Stimulated activated CD8-positive, alpha-beta memory T cell treated with anti-CD3 and anti-CD28 coated beads, Interleukin-7, amount 100 ng/mL, for 1 hour (primary cell): ENCODE measurements at places on chromosomes 3 and 15.

DNA sequence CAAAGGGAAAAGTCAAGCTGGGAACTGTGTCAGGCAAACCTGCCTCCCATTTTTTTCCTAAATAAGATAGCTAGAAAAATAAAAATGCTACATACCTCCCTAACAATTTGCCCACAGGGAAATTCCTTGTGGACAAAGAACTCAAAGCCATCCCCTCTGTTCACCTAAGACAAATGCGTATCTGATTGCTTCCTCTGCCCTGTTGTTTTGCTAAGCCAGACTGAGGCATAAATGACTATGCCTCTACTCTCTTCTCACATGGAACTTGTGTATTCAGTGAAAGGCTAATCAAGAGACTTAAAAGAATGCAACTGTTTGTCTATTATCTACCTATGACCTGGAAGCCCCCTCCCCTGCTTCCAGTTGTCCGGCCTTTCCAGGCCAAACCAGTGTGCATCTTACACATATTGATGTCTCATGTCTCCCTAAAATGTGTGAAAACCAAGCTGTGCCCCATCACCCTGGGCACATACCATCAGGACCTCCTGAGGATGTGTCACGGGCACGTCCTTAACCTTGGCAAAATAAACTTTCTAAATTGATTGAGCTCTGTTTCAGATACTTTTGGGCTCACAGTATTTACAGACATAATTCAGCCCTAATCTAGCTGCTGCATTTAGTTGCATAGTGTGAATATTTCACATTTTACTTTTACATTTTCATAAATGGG is 15.8 kb downstream of the CHD2 start:
- no peak for DNase-seq

DNA sequence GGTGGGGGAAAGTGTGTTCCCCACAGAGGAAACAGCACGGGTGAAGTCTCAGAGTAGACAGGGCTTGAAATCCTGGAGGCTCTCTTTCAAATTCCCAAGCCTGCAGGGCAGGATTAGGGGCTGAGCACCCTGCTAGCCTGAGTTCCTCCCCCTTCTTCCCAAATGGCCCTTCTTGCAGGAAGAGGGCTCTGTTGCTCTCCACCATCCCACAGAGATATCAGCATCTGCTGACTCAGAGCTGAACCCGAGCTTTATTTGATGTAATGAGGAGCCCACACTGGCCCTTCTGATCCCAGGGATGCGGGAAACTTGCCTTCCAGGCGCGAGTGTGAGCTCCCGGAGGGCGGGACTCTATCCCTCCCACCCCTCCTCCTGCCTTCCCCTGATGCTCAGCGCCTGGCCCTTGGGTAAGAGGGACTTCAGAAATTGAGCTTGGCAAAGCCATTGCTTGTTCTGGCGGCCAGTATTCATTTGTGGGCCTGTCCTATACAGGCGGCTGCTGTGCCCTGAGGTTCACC is 1.4 kb upstream of the STRA6 start:
- DNase-seq, result no peak

- no peak for DNase-seq
These were observed 80.8 kb upstream of the SCN5A start for GRCh38 chr3:38730281-38730680.

- DNase-seq, result no peak
These were observed 516.7 kb downstream of the FOXP1 start for GRCh38 chr3:71066849-71067261.

GRCh38 chr15:49060710-49061495 is 14.7 kb upstream of the SECISBP2L start:
- no peak for DNase-seq

- no peak for DNase-seq
These were observed 255.1 kb upstream of the CMC1 start for GRCh38 chr3:27986234-27986879.

DNA sequence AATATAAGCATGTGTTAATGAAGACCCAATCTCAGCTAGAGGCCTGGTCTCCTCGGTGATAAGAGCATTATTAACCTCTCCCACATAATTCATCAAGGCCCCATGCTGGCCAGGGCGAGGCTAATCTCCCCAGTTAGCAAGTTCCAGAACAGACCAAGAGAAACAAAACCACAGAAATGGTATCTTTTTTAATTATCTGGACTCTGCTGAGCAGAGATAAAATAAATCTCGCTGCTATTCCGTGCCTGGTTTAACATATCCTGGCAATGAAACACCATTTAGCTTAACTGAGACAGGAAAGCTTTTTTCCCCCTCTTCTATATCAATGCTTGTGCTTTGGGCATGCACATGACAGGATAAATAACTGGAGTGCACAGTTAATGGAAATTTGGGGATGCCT is 72.5 kb upstream of the ARHGEF3 start:
- DNase-seq, result no peak

DNA sequence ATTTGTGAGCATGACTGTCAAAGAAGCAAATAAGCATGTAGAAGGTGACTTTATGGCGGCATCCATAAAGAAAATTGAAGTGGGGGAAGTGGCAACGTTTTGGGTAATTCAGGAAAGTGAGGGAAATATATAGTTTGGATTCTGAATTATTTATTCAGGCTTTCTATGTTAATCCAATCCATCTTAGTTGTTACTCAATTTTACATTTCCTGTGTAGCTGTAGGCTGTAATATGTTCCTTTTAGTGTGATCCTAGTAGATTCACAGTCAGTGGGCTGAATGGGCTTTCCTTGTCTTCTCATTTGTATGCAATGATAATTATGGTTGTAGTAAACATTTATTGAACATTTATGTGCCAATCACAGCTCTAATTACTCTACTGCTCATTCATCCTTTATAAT is 654.1 kb downstream of the EDEM1 start:
- DNase-seq, result no peak

DNA sequence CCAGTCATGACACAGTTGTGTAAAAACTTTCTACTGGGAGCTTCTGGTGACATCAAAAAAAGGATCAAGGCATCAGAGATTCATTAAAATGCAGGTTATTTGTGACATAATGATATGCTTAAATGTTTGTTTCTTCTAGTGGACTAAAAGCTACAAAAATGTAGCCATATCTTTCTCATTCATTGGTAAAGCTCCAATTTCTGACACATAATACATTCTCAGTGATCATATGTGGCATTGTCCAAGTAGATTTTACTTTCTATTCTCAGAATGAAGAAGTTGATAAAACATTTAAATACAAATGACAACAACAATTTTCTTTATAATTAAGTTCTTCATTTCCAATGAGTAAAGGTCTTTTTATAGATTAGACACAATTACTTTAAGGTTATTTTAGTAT is 71.0 kb upstream of the ARHGEF26 start:
- no peak for DNase-seq

- DNase-seq, result no peak
These were observed 34.4 kb downstream of the GLCE start for GRCh38 chr15:69194854-69195253.

GRCh38 chr3:99351122-99351521 is 287.3 kb upstream of the COL8A1 start:
- no peak for DNase-seq

- DNase-seq, result no peak
These were observed 5.9 kb downstream of the RNU6-1 start for GRCh38 chr15:67833710-67834511.

- DNase-seq, result no peak
These were observed 37.1 kb upstream of the HDC start for GRCh38 chr15:50302581-50302980.

- DNase-seq, result no peak
These were observed 150.8 kb downstream of the LEKR1 start for GRCh38 chr3:156976933-156977332.

DNA sequence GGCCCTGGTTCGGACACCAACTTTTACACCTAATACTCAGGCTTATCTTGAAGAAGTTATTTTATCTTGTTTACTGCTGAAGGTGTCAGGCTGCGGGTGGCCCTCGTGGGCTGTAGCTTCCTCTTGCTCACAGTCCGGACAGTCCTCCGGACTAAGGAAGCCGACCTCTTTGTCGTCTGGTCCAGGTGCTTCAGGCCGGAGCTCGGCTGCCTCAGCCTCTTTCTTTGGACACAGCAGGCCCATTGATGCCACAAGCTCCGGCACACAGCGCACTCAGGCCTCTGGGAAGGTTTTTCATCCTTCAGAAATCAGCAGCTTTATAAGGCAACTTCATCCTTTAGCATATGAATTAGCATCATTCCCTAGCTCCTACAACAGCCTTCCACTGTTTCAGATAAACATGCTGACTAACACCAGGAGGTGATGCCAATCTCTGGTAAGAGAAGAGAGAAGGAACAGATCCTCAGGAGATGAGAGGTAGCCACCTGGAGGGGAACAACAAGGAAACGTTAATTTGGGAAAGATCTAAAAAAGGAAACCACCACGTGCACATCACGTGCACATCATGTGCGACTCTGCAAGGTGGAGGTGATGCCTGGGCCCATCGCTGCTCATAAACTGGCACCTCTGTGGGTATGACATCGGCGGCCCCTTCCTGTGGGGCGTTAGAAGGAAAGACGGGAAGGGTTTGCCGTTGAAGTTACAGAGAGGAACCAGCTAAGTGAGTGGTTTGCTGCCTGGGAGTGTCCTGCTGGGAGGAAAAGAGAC is 4.4 kb upstream of the CHAC1 start:
- DNase-seq, result no peak

DNA sequence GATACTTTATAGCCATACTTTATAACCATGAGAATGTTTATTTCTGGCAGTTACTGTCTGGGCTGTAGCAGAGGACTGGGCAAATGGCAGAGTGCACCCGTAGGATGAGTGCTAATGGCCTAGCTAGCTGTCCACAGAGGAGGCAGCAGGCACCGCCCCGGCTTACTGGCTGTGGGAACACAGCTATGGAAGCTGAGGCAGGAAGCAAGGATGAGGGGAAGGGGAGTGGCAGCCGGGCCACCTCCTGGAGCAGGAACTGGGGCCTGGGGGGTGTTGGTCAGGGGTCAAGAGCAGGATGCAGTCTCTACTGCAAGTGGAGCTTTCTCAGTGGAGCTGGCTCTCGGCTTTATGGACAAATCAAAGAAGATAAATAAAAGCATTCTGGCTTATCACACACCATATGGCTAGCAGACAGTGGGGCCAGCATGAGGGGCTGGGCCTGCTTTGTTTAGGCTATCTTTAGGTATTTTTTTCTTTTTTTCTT is 316.8 kb upstream of the CTDSPL start:
- DNase-seq, result no peak
